ENCODE measurements at places on chromosomes 5 and 9.

DNA sequence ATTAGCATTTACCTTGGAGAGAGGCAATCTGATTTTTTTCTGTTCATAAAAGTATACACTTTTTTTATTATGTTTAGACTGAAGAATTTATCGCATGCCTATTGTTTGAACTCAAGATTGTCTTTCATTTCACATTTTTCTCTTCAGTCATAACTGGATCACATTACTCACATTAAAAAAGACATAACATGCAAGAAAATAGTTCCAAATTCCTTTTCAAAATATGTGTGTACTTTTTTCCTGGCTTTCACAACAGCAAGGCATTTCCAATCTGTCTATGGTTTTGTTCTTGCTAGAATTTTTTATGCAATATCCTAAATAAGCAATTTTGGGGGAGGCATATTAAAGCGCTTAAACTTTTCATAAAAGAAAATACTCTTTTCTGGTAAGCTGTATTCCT is 21.2 kb downstream of the FTMT start:
- H3K27me3 ChIP-seq = no peaks in the 10 kb centered on the region
- no peak for DNase-seq
- H3K4me3 ChIP-seq = no peak overlapping the region
- H3K36me3 ChIP-seq = no peaks in the 10 kb centered on the region

DNA sequence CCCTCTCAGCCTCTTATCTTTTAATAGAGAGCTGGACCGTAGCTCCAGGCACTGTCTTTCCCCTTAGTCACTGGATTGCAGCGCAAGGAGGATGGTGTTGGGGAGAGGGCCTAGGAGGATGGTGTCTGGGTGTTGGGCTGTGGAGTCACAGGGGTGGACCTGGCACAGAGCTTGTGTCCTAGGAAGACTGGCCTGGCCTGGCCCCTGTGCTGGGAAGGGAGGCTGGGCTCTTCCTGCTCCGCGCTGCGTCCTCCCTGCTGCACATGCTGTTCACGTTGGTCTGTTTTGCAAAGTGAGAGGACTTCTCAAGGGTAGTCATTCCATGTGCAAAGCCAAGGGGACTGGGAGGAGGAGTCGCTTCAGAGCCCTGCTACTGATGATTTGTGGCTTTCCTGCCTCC is 123.9 kb downstream of the EHMT1 start:
- H3K4me3 ChIP-seq = no peak overlapping the region
- no peak for DNase-seq
- no peaks in the 10 kb centered on the region for H3K4me1 ChIP-seq

DNA sequence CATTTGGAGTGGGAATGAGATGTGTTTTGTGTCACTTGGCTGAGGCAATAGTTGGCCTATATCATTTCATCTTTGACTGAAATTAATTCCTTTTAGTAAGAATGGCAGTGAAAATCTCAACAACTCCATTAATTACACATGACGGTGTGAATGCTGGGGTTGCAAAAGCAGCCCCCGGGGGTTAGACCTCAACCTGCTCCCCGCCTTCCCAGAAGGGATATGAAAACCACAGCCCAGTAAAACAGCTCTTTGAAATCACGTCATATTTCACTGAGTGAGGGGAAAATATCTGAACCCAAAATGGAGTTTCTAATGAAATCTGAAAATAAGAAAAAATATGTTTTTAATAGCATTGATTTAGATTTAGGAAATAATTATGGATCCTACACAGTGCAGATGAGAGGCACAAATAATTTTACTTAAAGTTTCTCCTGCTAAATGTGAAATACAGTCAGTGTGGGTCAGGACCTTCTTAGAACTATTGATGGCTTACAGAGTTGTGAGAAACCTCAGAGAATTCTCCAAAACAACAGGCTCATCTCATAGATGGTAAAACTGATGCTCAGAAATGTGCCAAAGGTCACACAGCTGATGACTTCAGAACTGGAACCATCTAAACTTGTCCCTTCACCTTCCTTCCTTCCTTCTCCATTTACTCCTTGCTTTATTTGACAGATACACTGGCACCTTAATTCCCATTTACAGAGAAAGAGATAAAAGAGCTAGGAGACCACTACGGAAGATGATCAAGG is 96.5 kb downstream of the SPOCK1 start:
- no peaks in the 10 kb centered on the region for H3K36me3 ChIP-seq
- H3K27me3 ChIP-seq = no peaks in the 10 kb centered on the region
- H3K4me1 ChIP-seq = peaks cover 6% of the 10 kb centered on the region
- no peak overlapping the region for H3K27ac ChIP-seq

- DNase-seq = no peak
- no peak overlapping the region for H3K27ac ChIP-seq
- H3K36me3 ChIP-seq = peaks cover 51% of the 10 kb centered on the region
- H3K4me3 ChIP-seq = no peak overlapping the region
- no peaks in the 10 kb centered on the region for H3K27me3 ChIP-seq
These were observed 39.4 kb downstream of the CTNNAL1 start for GRCh38 chr9:108973895-108974294.

- H3K36me3 ChIP-seq = no peaks in the 10 kb centered on the region
- H3K27ac ChIP-seq = no peak overlapping the region
- peak overlapping the region; percentile 57 for H3K4me3 ChIP-seq
- H3K27me3 ChIP-seq = peaks cover 6% of the 10 kb centered on the region
- peak; percentile 35 for DNase-seq
These were observed 47.1 kb upstream of the SH3GL2 start for GRCh38 chr9:17531642-17532254.

DNA sequence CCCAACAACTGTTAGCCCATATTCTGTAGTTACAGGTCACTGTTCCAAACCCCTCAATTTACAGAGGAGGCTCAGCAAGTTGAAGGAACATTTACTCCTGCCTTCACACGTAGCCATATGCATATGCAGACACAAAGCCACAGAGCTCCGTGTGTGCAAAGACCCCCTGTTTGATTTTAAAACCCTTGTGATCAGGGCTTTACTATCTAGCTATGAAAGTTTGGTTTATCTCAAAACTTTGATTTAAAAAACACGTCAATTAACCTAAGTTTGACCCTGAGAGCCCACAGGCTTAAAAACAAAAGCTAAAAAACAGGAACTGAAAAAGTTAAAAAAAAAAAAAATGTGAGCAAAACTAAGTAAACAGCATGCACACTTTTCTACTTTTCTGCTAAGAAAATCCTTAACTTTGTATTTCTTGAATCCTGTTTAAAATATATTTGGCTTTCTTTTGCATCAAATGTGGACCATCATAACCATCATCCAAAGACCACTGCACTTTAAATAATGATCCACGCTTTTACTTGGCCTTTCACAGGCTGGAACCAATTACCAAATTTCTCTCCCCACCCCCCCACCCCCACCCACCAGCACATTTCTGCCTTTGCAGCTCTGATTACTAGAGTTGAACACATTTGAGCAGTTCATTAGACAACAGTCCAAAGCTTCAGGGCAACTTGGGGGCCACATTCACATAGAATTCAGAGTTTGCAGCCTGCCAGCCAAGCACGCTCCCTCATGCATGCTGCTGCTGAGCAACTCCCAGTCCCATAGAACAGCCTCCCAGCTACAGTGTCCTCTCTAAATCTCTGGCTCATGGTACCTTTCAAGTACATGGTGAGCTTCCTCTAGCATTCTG is 128.8 kb upstream of the MAP3K1 start:
- DNase-seq = no peak
- no peaks in the 10 kb centered on the region for H3K36me3 ChIP-seq
- H3K27ac ChIP-seq = no peak overlapping the region
- no peak overlapping the region for H3K4me3 ChIP-seq
- no peaks in the 10 kb centered on the region for H3K27me3 ChIP-seq

- peak; percentile 56 for DNase-seq
- peaks cover 29% of the 10 kb centered on the region for H3K36me3 ChIP-seq
- no peaks in the 10 kb centered on the region for H3K27me3 ChIP-seq
- H3K4me1 ChIP-seq = peaks cover 22% of the 10 kb centered on the region
- peak overlapping the region; percentile 18 for H3K27ac ChIP-seq
- no peak overlapping the region for H3K4me3 ChIP-seq
These were observed 123.1 kb downstream of the DROSHA start for GRCh38 chr5:31408814-31409213.

DNA sequence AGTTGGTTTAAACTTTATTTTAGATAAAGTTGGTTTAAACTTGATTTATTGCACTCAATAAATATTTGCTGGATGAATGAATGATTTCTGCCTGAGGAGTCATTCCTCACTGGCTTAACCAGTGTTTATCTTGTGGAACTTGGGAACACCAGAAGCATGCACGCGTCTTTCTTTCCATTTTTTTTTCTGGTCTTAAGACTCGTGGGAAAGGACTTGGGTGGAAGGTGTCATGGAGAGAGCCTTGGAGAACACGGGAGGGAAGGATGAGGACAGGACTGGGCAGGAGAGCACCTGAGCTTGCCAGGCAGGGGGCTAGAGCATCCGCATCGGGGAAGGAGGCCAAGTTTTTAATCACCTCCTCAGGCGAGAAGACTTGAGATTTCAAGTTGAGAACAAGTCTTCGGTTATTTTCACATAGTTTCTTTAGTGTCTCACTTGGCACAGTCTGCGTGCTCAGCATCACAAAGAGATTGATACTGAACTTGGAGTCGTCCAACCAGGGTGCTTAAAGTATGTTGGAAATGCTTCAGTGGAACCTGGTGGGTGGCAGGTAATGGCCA is 144.2 kb downstream of the PDZD2 start:
- H3K27me3 ChIP-seq = no peaks in the 10 kb centered on the region
- H3K4me3 ChIP-seq = no peak overlapping the region
- H3K4me1 ChIP-seq = no peaks in the 10 kb centered on the region
- DNase-seq = no peak
